ENCODE measurements at places on chromosomes 6 and 20.

DNA sequence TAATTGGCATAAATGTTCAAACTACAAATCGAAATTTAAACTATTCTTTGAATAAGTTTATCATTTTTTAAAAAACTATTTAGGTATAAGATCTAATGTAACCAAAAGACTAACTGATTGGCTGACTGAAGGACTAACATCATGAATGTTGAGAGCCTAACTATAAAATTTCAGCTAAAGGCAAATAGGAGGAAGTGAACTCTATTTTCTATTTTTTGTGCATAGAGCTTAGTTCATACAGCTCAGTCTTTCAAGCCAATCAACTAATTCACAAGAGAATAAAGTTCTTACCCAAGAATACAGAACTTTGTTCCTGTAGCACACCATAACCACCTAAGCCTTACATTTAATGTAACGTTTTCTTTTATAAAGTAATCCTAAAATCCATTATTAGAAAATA, 46.3 kb upstream of the STXBP5 start:
- no peak for DNase-seq

GRCh38 chr20:18639501-18639979, 51.7 kb downstream of the DTD1 start:
- no peak for DNase-seq

- no peak for DNase-seq
Observed at GRCh38 chr20:59138114-59138748, 25.4 kb upstream of the ZNF831 start.

DNA sequence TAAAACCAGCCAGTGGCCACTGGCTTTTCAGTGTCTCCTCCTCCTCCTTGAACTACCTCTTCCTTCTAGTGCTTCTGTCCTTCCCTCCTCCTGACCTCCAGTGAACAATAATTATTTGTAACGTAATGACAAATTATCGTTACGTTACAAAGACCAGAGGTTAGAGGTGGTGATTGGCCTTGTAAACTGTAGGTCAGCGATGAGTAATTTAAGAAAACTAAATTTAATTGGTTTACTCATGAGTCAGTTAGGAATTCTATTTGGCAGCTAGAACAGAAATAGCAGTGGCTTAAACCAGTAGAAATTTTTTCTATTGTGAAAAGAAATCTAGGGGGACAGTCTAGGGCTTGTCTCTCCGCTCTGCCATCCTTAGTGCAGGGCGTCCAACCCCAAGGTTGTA, 38.8 kb downstream of the PPARD start:
- DNase-seq = no peak

- no peak for DNase-seq
Observed at GRCh38 chr20:40435146-40435895, 253.7 kb downstream of the MAFB start.

- no peak for DNase-seq
Observed at GRCh38 chr6:111283707-111284106, 196.4 kb downstream of the SLC16A10 start.

DNA sequence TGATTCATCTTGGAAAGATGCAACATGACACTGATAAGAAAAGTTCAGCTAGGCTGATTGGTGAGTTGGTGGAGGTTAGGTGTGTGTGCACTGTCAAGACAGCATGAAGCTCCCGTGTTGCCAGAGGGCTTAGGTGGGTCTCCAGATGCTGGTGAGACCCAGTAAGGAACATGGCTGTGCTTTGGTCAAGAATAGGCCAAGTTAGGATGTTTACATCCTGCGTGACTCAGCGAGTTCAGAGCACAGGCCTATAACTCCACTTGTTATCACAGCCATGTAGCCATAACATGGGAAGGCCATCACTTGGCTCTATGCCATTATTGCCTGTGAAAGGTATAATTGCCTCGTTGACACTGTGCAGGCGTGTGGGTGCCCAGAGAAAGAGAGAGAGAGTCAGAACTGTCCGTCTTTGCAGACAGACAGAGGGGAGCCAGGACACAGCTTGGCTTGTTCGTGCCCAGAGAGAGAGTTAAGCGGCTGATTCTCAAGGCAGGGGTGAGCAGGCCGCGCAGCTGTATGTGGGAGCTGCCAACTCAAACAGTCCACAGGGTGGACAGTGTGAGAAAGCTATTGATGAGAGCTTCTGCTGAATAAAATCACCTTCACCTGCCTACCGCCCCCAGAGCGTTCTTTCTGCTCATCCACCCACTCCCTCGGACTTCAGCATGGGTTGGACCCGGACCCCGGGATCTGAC, 43.5 kb downstream of the OR2B6 start:
- no peak for DNase-seq

DNA sequence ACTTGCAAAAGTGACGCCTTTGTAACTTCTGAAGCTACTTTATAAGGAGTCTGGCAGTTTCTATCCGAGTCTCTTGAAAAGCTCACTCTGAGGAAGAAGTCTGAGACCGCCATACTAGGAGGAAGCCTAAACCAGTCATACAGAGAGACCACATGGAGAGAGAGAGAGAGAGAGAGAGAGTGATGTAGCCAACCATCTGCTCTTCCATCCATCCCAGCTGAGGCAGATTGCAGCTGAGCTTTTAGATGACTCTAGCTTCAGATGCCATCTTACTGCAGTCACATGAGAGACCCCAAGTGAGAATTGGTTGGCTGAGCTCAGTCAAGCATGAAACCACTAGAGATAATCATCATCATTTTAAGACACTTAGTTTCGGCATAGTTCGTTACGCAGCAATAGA, 15.0 kb upstream of the DTNBP1 start:
- DNase-seq = no peak

GRCh38 chr20:47620808-47621805, 119.4 kb downstream of the NCOA3 start:
- no peak for DNase-seq

DNA sequence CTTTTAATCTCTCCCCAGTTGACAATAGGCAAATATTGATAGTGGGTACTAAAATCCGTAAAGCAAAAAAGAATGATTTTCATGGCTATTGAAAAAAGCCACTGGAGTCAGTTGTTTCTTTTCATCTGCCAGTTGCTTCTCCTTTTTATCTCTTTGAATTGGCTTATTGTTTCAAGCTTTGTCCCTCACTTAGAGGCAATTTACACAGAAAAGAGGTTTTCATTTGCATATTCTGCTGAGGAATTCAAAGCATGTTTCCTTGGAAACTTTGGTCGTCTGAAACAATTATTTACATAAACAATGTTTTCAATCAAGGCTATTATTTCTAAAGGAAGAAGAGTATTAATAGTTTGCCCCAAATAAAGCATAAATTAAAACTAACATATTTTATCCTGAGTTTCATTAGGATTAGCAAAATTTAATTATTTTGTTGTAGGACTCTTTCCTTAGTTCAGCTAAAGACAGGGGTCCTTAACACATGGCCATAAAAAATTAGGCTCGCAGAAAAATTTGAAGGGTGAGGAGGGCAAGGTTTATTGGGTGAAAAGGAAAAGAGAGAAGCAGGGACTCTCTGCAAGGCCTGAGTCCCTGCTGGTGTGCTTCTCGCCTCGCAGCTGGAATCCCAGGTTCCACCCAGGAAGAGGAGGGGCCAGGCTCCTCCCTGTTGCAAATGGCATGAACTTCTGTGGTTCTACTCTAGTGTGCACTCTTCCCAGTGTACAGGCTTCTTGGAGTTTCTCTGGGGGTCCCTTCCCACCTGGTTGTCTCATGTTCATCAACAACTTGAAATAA, 138.8 kb upstream of the LAMA2 start:
- DNase-seq = no peak

GRCh38 chr6:150697515-150697914, 97.8 kb downstream of the PLEKHG1 start:
- no peak for DNase-seq

DNA sequence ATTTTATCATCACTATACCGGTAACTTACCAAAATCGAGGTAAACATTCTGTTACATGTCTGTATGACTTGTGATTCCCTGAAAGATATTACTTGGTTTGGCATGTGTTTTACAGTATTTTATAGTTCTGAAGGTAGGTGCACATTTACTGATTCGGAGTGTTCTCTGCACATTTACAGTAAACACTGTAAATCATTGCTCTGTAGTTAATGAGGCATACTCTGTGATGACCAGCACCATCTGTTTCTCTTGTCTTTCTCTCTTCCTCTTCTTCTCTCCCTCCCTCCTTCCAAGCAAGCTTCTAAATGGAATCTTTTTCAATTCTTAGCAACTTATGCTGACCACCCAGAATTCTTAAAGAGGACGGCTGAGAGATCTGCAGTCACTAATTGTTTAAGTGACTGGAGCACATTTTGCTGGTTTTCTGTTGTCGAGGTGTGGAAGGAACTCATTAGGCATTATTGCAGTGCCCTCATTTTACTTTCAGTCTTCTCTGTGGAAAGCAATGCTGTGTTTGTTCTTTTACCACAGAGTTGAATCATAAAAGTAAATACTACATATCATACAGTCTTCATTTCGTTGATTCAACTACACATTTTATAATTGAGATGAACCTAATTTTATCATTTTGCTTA, 126.5 kb downstream of the UTRN start:
- no peak for DNase-seq

Data from T-helper 1 cell (primary cell).